GDM1 (cell line): ENCODE measurements at places on chromosomes 7 and 10.

- DNase-seq, result no peak
Measured at GRCh38 chr7:11297126-11297625, 323.5 kb downstream of the PHF14 start.

GRCh38 chr7:120554960-120555571 is 282.1 kb downstream of the KCND2 start:
- DNase-seq, result no peak

DNA sequence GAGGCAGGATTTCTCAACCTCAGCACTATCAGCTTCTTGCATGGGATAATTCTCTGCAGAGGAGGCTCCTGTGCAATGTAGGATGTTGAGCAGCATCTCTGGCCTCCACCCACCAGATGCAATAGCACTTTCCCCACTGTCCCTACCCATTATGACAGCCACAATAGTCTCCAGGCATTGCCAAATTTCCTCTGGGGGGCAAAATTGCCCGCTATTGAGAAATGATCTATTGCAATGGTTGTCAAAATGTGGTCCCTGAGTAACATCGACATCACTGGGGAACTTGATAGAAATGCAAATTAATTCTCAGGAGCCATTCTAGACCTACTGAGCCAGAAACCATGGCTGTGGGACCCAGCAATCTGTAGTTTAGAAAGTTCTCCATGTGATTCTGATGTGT is 7.0 kb downstream of the KCNK18 start:
- no peak for DNase-seq

GRCh38 chr10:69465457-69466157 is 14.3 kb downstream of the TSPAN15 start:
- no peak for DNase-seq

- no peak for DNase-seq
Measured at GRCh38 chr7:50703654-50704053, 79.0 kb downstream of the GRB10 start.

DNA sequence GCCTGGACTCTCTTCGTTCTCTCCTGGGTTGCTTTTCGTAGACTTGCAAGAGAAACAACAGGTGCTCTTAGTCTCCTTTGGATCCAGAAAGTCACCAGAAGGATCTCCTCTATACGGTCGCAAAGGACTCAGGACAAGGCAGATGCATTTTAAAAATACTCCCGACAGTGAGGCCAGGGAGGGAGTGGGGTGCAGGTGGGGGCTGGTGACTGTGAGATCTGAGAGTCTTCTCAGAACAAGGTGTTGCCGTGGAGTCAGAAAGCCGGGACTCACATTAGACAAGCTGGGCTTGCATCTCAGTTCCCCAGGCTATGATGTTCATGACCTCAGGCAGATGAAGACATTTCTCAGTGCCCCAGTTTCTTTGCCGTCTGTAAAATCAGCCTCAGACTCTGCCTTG is 507.2 kb downstream of the TCERG1L start:
- no peak for DNase-seq

GRCh38 chr7:157352516-157352915 is 15.7 kb downstream of the DNAJB6 start:
- no peak for DNase-seq

- no peak for DNase-seq
Measured at GRCh38 chr10:112393341-112393740, 19.4 kb downstream of the ACSL5 start.

DNA sequence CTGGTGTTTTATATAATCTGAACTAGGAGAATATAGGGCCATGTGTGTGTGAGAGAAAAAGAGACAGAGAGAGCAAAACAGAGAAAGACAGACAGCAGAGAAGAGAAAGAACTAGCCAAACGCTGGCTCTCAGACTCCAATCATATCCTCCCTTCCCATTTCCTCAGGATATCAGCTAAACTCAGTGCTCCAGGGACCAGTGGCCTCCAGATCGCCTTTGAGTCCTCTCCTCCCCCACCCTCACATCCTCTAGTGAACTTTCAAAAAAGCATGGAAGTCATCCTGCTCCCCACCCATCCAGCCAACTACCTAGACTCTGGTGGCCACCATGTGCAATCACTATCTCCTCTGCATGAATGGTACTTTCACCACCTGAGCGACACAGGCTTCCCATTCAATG is 386.1 kb upstream of the NPVF start:
- no peak for DNase-seq

- DNase-seq, result no peak
Measured at GRCh38 chr7:29369909-29370488, 175.4 kb downstream of the CHN2 start.

DNA sequence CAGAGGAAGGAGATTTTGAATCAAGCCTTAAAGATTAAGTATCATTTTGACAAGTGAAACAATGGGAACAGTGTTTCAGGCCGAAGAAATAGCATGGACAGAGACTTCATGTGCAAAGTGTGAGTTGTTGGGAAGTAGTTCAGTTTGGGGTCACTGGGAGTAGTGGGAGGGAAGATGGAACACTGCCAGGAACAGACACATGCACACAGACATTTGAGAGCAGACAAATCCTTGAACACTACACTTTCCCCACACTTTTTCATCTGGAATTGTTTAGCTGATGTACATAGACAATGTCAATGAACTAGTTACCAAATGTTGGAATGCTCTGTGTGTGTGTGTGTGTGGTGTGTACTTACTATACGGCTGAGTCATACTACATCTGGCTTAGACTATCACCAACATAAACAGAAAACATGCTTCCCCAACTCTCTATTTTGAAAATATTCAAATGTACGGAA is 52.4 kb upstream of the LRRC17 start:
- DNase-seq, result no peak

- DNase-seq, result no peak
Measured at GRCh38 chr10:58867683-58868082, 308.8 kb upstream of the PHYHIPL start.

DNA sequence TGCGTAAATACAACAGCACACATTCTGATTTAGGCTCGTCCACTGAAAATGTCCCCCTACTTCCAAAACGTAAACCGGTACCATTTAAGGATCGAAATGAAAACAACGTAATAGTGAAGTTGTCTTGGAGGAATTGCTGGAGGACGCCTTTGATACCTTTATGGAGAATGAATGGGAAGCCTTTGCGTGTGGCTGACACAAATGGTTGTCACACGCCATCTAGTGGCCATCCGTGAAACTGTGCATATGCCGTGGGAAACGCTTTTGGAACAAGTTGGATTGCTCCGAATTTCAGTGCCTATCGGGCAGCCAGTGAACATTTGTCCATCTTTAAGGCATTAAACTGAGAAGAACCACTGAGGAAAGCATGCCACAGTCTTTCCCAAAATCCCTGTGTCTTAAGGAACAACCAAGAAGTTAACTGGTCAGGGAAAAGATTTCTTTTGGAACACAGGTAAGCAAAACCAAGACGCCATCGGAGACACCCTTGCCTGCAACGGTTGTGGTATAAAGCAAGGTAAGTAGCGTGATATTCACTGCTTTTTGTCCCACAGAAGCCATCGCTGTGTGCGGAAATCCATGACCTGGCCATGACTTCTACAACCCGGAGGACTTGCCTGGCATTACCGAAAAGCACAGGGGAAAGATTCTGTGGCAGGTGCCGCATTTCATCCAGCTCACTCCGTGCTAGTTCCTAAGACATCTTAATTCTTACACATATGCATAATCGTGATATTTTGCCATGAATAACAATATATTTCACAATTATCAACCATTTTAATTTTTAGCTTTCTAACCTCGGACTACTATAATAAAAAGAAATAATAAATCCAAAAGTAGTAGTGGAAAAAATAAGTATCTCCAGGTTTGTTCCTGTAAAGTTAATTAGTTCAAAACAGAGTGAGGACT is 100.6 kb downstream of the FAM204A start:
- peak; percentile 42 for DNase-seq

DNA sequence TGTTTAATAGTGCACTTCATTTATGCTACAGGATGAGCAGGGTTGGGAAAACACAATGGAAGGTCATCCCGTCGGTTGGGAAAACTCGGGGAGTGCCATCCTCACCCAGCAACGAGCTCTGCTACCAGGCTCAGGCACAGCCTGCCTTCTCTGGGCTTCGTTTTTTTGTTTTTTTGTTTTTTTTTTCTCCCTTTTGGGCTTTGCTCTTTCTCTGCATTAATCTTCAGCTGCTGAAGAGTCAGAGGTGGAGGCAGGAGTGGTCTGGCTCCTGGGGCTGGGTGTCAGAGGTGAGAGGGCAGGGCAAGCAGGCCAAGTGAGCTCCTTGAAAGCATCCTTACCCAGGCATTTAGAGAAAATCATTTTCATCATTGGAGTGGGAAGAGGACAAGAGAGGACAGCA is 11.5 kb downstream of the ZNF3 start:
- DNase-seq, result no peak

DNA sequence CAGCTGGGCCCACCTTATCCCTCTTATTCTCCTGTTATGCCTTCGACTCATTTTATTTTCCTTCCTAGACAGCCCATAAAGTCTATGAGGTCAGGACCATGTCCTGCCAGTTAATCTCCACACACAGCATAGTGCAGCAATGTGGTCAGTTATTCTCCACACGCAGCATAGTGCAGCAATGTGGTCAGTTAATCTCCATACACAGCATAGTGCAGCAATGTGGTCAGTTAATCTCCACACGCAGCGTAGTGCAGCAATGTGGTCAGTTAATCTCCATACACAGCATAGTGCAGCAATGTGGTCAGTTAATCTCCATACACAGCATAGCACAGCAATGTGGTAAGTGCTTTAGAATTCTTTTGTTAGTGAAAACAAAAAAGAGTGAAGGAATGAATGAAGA is 77.8 kb downstream of the TEX36 start:
- DNase-seq, result no peak

DNA sequence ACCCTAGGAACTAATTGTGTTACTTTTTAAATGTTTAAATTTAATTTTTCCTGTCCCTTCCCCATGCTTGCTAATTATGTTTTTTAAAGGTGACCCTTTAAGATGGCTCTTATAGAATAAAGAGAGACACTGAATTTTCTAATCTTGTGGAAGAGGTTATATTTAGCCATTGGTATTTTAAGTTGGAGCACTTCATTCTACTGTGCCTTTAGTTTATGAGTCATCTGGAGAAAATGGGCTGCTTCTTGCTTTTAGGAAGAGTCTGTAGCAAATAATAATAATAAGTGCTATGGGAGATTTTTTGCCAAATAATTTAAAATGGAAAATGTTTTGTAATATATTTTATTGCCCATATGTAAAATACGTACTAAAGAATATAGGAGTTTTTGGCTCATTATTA is 139.7 kb downstream of the ADK start:
- no peak for DNase-seq

- DNase-seq, result no peak
Measured at GRCh38 chr10:72316386-72316700, 38.4 kb downstream of the DNAJB12 start.

DNA sequence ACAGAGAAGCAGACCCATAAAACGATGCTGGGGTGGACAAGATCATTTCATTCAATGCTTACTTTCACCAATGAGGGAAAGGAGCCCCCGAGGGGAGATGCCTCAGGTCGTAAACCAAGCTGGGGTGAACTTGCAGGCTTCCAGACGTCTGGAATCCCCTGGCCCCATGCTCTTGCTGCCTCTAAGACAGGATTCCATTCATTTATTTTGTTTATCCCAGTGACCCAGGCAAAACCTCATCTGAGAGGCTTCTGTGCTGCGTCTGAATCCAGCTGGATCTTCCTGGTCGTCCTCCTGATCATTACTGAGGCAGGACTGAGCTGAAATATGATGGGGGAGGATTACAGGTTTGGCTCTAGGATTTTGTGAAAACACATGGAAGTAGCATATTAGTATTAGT is 182.9 kb downstream of the MYOF start:
- no peak for DNase-seq

GRCh38 chr10:22379059-22379458 is 33.8 kb downstream of the SPAG6 start:
- no peak for DNase-seq

DNA sequence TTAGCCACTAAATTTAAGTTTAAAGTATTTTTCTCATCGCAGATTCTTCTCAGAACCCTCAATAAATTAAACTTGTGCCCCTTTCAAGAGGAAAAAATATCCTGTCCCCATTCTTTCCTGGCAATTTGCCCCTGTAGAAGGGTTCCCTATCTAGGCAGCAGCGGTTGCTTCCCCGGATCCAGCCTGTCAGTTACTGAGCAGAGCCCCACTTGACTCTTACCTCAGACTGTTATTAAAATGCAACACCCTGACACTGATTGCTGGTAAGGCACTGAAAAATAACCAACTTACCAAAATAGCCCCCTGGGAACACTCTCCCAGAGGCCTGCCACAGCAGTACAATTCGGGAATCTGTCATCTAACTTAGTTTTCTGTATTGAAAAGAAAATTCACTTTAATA is 13.9 kb downstream of the LMTK2 start:
- DNase-seq, result no peak

DNA sequence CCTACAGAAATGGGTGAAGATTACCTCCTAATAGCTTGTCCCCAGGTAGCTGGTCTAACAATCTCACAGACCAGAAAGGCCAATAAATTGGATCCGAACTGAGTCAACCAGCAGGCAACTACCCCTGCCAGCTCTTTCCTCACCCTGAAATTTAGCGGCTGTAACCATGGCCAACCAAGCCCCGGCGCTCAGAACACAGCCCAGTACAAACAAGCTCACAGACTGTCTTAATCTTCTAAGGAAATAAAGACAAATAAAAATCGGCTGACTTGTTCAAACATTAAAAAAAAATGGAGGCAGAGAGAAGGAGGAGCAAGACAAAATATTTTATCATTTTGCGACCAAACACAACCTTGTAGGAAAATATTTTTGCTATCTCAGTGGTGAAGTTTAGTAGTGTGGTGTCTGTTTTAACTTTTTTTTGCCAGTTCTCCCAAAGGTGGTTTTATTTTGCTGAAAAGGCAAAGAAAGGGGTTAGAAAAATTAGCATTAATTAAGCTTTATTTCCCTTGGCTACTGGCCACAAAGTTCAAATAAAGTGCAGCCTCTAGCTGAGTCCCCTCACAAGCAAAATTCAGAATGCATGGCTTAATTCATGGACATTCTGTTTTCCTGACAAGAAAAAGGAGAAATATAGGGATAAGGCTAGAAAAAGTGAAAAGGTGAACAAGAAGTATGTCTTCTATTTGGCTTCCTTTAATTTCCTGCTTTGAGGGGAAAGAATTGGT is 313.0 kb upstream of the NPVF start:
- DNase-seq, result no peak

GRCh38 chr10:110220398-110220797 is 13.0 kb downstream of the MXI1 start:
- no peak for DNase-seq

- no peak for DNase-seq
Measured at GRCh38 chr10:33655165-33655815, 320.8 kb upstream of the NRP1 start.

GRCh38 chr10:53052521-53053164 is 280.1 kb upstream of the MBL2 start:
- no peak for DNase-seq

- peak; percentile 53 for DNase-seq
Measured at GRCh38 chr7:37786741-37787569, 61.4 kb upstream of the NME8 start.
